ENCODE measurements at places on chromosomes 11 and 22. TPM values are rescaled to one million over a fixed set of nuclear protein-coding genes. Genes with fewer than 3 reads are reported as not detected.

AQP11 gene
- polyA plus RNA-seq: 1.3 TPM

CD248 gene
- 98.8 TPM for polyA plus RNA-seq

HTR3A gene
- polyA plus RNA-seq: not detected

MYBPC3 gene
- polyA plus RNA-seq: not detected

- peak; percentile 84 for DNase-seq
These were observed 2.4 kb downstream of the CSDC2 start for GRCh38 chr22:41563051-41563711.

DNA sequence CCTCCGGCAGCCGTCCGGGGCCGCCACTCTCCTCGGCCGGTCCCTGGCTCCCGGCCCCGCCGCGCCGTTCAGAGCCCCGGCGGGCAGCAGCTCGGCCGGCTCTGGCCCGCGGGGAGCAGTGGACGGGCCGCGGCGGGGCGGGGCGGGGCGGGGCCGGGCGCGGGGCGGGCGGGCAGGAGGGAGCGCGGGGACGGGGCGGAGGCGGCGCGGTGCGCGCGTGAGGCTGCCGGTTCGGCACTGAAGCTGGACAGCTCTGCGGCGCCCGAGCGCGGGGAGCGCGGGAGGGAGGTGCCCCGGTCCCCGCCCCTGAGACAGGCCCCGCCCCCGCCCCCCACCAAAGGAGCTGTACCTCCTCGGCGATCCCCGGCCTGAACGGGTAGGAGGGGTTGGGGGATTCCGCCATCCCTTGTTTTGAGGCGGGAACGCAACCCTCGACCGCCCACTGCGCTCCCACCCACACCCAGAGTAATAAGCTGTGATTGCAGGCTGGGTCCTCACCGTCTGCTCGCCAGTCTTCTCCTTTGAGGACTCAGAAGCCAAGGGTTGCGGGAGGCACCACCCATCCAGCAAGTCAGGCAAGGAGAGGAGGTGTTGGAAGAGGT, at the start of gene DRD2:
Gene DRD2 (minus strand): TSS at position 239 of the 602 bp plus-strand sequence. CDS start 50,747 bp downstream, outside the sequence.
- peak; percentile 20 for DNase-seq

DNA sequence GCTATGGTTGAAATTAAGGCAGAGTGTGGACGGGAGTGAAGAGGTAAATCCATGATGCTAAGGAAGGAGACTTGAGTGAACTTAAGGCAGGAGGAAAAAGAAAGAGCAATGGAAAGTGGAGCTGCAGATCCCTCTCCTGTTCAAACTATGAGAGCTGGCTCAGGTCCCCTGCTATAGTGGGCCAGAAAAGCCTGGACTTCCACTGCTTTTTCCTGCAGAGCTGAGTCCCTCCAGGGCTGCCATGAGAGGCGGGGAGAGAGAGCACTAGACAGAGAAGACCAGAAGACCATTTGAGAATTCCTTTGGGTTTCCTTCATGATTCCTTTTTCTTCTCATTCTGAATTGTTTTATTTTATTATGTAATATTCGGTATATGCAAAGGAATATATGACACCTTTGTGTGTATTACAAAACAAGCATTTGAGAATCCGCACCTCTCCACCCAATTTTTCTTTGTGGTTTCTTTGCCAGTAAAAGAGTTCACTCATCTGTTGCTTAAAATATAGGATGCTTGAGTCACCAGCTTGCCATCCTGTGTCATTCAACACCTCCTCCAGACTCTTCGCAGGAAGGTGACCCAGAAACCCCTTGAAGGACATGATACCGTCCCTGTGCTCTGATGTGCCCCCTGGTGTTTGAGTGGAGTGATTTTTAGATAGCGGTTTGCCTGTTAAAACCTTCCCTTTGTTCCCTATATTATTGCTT, 24.4 kb downstream of the SREBF2 start:
- peak; percentile 77 for DNase-seq

GRCh38 chr11:38791346-38791961, 2193.4 kb upstream of the RAG2 start:
- DNase-seq: peak; percentile 80

DNA sequence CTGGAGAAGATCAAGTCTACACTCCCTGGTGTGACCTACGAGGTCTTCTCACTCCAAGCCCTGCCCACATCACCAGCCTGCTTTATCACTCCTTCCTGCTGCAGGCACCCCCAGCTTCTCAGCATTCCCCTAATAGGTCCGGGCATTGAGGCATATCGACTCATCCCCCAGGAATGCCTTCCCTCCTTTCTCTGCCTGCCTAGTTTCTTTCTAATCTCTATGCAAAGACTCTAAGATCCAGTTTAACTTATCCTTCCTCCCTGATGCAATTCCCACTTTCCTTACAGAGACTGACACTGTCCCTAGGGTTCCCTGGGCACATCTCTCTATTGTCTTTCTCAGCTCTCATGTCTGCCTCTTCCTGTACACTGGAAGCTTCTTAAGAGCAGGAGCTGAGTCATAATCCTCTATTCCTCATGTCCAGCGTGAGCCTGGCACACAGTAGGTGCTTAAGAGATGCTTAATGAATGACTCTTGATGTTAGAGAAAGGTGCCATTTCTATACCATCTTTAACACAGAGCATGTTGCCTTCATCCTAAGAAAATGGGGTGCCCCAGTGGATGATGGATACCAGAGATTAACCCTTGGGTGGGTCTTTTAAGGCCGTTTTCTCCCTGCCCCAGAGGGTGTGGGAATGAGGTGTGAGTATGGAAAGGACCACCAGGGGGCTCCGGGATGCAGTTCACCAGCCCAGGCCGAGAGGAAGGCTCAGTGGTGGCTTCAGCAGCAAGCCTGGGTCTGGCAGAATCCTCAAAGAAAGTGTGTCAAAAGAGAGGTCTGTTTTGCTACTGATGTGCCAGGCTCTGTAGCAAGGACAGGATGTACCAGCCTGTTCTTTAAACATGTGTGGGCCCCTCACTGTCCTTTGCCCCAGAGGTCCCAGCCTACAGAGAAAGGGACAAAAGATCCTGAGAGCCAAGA, 34.7 kb downstream of the PARVA start:
- peak; percentile 89 for DNase-seq

DNA sequence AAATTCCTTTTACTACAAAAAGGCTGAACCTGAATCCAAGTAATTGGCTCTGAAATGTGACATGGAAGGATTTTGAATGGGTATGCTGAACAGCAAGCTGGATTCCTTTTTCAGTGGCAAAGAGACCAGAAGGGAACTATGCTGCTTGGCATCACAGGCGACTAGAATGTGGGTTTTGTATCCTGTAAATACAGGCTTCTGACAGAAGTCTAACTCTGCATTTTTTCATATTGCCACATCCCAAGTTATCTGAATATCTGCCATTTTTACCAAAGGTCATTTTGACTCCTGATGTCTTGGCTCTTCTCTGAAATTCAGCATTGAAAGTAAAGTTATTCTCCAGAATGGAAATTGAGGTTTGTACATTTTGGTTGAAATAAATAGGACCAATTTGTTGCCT, 145.7 kb downstream of the ARHGAP42 start:
- DNase-seq: peak; percentile 16

DNA sequence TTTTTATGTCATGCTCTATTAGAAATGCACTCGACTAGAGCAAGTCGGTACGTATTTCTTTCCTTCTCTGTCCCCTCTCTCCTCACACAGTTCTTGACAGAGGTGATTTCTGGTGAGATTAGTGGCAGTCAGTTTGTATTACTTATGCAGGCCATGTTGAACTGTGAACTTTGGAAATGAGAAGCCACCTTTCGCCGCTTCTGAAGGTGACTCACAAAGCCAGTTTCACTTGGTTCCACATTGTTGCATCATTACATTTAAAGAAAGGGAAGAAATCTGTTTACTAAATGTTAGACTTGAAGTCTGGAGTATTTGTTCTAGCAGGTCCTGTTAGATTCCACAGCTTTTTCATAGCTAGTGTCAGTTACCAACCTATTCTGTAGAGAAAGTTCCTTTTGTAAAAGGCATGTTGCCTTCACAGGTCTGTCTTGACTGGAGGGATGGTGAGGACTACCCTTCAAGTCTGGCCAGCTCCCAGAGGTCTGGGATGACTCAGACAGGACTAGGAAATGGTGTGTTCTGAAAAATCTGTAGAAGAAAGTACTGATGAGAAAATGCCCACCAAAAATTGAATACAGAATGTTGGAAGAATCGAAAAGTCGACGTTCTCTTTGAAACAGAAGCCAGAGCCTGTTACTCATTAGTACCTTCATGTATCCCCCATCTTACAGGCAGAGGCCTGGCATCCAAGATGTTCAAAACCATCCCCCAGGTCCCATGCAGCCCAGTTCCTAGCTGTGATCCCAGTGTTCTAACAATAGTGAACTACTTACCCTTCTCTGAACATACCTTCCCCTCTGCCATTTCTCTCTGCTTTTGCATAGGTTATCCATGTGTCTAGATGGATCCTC, 181.4 kb downstream of the DBX1 start:
- DNase-seq: peak; percentile 95

DNA sequence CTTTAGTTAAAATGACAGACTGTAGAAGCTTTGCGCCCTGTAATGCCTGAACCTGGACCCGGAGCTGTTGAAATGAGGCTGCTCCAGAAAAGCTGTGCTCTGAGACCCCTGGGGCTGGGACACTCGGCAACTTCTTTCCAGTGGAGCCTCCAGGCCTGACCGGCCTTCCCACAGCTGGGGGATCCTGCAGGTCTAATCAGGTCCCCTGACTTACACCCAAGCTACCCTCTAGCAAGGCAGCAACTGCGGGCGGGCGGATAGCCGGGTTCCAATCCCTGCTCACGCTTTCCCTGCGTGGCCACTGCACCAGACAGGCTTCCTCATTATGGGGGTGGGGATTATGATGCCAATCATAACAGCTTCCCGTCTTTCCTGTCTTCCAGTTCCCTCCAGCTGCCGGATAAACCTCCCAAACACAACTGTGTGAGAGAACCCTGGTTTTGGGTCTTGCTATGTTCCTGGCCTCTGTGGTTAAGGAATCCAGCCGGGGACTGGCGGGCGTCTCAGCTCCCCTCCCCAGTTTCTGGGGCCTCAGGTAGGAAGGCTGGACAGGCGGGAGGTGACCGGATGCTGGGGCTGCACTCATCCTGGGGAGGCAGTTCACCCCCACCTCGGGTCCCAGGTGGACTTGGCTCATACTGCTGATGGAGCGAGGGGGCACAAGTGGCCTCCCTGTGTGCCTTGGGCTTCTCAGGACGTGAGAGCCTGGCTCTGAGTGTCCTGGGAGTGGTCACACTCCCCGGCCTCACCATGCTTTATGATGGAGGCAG, 38.6 kb downstream of the PARVG start:
- DNase-seq: no peak

DNA sequence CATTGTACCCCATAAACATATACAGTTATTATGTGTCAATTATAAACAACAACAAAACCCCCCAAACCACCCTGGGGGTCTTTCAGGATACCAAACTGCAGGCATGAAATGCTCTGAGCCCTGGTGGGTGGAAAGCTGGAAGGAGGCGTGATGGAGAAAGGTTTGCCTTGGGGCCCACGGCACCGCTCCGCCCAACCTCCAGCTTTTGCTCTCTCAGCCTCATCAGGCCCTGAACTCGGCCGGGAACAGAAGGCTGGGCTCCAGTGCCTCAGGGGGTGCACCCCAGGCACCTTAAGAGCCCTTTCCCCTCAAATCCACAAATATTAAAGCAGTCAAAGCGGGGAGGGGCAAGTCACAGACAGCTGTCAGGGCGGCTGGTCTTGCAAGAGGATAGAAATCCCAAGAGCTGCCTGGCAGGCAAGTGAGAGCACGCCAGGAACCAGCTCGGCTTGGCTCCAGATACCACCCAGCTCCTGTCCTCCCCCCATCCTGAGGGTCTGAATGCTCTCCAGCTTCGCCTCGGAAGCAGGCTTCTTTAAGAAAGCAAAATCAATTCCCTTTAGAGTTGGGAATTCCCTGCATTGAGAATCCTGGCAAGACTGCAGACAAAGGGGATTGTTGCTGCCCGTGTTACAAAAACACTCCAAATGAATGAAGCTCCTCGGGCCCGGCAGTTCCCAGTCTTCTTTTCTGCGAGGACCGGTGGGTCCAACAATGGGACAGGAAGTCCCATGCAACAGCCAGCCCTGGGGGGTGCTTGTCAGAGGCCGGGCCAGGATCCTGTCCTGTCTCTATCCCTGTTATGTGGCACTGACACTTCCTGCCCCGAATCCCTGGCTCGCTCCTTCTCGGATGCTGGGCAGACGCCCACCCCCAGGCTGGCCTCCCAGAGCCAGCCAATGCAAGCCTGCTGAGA, 80.8 kb downstream of the NAT10 start:
- DNase-seq: no peak

- peak; percentile 100 for DNase-seq
These were observed 63.2 kb upstream of the RRAS2 start for GRCh38 chr11:14422052-14422813.

- DNase-seq: no peak
These were observed 265.7 kb downstream of the JRKL start for GRCh38 chr11:96655474-96655873.

- DNase-seq: no peak
These were observed 313.5 kb downstream of the MIAT start for GRCh38 chr22:26970809-26971394.

DNA sequence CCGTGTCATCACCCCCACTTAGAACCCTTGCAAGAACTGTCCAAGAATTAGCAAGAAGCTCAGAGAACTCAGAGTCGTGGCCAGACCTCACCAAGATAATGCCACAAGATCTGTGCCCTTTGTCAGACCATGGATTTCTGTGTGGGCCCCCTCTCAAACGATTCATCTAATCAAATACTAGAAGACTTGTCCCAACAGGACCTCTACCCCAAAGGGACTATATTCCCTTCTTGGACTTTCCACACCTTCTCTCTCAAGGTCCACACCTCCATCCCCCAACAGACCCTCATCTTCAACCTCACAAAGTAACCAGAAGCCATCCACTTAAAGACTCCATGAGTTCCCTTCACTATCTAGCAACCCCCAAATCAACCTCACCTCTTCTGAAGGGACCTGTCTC, 2.8 kb downstream of the POLR3H start:
- DNase-seq: no peak

DNA sequence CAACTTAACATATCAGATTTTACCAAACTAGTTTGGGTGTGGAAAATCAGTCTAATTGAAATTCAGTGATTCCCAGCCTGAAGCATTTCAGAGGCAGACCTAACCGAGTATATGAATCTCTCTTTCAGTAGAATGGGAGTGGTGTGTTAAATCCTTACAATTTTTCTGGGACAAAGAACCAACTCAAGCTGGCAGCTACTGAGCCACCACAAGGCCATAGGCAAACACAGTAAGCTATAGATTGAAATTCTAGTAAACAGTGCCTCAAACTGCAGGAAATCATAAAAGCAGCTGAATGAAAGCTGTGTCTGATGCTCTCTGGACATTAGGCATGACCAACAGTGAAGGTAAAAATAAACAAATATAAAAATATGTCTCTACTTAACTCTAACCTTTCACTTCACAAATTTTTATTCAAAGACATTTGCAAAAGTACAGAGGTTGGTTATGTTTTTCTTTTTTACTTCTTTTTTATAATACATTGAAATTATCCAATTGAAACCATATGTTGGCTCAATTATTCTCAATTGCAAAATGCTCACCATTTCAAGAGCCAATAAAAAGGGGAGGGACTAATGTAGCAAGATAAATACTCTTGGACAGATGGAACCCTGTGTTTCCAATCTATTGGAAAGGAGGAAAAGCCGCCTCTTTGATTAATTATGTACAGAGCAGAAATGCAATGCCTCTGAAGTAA, 35.8 kb upstream of the FIBIN start:
- no peak for DNase-seq
